ENCODE measurements at places on chromosomes 1 and 21.

- DNase-seq, result no peak
Observed at GRCh38 chr1:60224523-60224922, 151.0 kb upstream of the C1orf87 start.

DNA sequence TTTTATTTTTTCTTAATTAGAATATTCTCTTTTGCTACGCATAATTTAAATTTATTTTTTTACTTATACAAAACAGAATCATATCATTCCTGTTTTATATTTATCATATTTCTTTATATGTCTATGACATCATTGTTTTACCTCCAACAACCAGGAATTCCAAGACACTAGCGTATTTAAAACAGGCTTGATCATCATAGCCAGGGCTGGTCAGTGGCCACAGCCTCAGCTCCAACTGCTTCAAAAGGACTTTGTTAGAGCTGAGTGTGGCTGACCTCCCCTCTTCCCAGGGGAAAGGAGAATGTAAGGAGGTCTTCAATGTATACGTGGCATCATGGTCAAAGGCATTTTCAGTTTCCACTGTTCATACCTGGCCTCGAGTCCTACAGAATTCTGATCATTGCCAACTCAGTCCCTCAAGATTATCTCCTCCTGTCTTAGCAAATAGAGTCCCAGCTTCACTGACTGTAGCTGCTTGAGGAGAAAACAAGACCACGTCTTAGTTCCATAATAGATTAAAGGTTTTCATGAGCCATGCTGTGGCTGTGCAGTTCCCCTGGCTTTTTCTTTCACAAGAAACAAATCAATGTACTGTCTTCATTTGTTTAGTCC lies 444.0 kb downstream of the PTPRC start:
- DNase-seq, result no peak

DNA sequence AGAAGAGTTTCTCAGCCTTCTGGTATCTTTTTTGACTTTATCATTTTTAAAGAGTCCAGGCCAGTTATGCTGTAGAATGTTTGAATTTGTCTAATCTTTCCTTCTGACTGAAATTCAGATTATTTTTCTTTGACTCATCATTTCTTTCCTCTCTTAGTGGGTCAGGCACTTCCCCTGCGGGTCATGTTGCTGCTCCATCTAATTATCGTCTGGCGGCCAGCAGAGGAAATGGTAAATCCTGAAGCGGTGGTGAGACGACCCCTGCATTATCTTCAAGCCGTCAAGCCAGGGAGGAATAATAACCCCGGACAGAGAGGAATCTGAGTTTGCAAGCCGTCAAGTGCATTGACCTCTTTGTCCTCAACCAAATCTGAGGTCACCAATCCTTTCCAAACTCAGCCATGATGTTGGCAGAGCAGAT lies 102.1 kb downstream of the ADSS2 start:
- DNase-seq, result no peak

- DNase-seq, result no peak
Observed at GRCh38 chr1:183702087-183702812, 49.1 kb upstream of the APOBEC4 start.

- DNase-seq, result no peak
Observed at GRCh38 chr1:112549590-112549989, 40.8 kb downstream of the WNT2B start.

- DNase-seq, result no peak
Observed at GRCh38 chr1:229666585-229666984, 40.5 kb downstream of the URB2 start.

- DNase-seq, result no peak
Observed at GRCh38 chr1:111864862-111865261, 109.2 kb downstream of the DDX20 start.

DNA sequence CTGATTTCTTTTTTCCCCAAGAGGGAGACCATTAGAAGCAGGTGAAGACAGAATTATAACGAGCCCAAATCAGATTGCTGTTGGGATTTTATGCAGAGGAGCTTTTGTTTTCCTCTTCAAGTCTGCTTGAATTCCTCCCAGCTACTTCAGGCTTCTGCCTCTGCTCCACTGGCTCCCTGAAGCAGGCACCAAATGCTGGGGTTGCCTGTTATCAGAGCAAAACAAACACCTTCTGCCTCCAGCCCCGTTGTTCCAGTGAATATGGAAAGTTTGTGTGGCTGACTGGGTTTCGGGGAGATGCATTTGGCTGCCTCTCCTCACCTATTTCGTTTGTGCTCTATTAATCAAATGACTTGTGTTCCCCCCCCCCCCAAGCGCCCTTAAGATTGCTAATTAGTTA lies 209.2 kb downstream of the URB2 start:
- DNase-seq, result no peak

DNA sequence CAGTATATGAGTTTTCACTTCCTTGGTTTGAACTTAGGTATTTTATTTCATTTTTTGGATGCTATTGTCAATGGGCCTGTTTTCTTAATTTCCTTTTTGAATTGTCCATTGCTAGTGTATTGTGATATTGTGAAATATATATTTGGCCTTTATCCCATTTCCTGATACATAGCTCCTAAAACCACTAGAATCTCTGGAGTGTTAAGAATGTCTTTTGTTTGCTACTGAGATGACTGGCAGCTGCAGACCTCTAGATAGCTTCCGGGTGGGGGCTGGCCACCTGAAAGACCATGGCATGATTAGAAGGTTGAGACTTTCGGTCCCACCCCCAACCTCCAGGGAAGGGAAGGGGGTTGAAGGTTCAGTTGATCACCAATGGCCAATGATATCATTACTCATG lies 245.4 kb downstream of the KCNJ6 start:
- DNase-seq, result no peak

DNA sequence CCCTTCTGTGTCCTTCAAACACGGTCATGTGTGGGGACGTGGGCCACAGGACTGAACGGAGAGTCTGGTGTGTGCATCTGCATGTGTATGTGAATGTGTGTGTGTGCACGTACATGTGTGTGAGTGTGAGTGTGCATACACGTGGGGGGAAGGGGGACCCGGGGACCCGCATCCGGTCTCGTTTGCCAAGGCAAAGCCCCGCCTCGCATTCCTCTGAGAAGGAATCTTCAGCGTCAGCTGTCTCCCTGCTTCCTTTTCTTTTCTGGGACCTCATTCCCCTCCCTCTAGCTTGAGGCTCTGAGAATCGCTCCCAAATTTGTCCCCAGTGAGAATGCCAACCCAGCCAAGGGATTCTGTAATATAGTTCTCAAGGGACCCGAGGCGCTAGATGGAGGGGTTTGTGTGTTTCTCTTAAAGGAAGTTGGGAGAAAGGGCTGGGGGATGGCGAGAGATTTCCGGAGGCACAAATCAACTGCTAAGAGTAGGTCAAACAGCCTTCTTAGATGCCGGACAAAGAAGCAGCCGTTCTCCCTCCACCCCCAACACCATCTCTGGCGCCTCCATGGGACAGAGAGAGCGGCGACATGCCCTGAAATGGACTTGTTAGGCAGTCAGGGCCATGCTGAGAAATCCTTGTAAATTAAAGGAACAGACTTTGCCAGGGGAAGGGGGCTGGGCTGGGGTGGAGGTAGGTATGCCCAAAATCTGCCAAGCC lies 6.6 kb downstream of the IFFO2 start:
- no peak for DNase-seq

- no peak for DNase-seq
Observed at GRCh38 chr1:54583307-54583686, 35.3 kb downstream of the ACOT11 start.

DNA sequence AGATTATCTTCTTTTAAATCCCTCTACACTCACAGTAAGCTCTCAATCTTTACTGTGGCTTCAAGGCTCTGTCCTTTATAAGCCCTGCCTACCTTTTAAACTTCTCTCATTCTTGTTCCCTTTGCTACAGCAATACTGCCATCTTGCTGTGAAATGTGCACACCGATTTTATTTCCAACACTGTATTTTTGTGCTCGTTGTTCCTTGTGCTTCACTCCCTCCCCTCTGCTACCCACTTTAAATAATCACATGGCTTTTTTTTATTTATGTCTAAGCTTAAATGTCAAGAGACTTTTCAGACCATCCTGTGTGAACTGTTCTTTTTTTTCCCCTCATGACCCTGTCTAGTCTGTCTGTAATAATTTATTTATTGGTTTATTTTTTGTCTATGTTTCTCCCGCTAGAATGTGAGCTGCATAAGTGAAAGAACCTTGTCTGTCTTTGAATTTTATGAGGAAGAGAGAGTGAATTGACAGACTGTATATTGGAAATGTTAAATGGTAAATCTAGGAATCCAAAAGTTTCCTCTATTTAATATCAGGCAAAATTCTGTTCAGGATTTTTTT lies 45.7 kb downstream of the ABCD3 start:
- no peak for DNase-seq

DNA sequence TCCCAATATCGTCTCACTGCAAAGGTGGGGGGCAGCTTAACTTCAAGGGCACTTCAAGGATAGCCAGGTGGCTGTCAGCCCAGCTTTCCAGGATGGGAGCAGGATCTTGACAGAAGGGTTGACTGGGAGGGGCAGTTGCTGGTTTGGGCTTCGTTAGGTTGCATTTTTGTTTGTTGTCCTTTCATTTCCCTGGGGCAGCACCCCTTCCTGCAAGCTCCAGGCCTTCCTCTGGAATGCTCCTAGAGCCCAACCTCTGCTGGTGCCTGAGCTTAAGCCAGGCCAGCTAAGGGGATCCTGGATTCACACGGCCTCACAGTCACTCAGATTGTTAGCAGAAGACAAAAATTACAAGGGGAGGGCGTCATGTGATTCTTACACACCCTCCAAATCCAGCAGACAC lies 4.1 kb upstream of the OLIG2 start:
- no peak for DNase-seq

- no peak for DNase-seq
Observed at GRCh38 chr1:163381487-163382184, 59.9 kb downstream of the NUF2 start.

- no peak for DNase-seq
Observed at GRCh38 chr1:205497351-205497750, 7.1 kb upstream of the CDK18 start.

DNA sequence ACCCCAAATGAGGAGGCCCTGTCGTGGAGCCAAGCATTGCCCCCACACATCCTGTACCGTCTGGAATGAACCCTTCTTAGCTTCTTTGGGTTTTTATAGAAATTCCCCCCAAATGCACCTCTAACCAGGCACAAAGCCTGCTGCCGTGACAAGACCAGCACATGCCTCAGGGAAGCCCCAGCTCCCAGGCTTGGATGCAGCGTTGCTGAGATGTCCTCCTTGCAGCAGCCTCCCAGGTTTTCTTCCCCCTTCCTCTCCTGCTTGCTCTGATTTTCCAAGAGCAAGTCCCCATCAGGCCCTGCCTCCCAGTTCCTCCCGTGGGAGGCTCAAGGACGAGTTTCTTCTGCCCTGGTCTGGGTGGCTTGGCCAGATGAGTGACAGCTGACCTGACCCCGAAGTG lies 119.0 kb upstream of the VAMP3 start:
- no peak for DNase-seq

All from NCI-H2171 (cell line).